NCI-H774 (cell line): ENCODE measurements at places on chromosomes 7 and 10.

DNA sequence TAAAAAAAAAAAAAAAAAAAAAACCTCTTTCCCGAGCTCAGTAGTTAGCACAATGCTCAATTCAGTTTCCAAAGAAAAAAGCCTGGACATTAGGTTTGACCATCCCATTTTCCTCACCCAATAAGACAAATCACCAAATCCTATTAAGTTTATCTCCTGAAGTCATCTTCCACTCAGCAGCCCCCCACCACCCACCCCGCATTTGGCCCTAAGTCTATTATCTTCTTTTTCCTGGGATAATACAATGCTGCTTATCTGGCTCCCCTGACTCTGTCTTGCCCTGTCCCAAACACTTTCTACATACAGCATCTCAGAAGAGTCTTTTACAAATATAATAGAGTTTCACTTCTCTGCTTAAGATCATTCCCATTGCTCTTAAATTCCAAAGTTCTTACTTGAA lies 17.8 kb upstream of the LMOD2 start:
- DNase-seq, result no peak

DNA sequence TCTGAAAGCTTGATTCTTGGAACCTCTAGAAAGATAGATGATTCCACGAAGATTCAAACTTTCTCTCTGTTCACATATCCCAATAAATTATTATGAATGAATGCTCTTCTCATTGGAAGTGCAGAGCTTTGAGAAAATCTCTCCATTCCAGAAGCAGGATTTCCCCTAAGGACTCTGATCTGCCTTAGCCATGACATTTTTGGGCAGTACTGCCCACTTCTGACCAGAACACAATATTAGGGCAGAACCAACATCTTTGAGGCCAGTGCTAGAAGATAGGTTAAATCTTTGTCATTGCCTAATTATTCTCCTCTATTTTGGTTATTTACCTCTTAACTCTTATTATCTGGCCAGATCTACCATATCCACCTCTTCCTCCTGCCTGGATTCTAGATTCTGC lies 49.9 kb downstream of the ARMC3 start:
- no peak for DNase-seq

GRCh38 chr10:97006364-97006763 lies 174.3 kb downstream of the LCOR start:
- no peak for DNase-seq

DNA sequence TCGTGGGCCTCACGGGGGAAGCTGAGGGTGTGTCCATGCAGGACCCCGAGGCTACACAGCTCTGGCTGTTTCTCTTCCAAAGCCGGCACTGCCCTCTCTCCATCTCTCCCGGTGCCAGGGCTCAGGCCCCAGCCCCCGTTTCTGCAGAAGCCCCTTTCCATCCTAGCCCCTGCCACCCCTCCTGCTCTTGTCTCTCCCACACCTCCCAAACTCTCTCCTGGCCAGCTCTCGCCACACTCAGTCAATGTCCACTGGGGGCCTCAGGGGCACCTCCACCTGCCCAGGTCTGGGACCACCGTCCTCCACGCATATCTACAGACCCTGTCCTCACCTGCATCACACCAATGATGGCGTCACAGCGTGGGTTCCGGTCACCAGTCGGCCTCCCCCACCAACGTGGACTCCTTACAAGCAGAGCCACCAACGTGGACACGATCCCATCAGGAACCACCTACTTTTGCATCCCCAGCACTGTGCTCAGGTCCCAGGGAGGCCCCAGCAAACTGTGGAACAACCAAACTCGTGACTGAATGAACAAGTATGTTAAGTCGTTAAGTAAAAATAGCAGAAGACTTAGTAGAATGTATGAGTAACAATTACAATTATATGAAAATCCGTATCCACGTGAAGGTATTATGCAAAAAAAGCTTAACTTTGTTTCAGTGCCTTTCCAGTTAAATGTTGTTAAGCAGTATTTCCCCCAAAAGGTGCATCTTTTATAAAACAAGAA lies 38.4 kb downstream of the DIP2C start:
- no peak for DNase-seq

DNA sequence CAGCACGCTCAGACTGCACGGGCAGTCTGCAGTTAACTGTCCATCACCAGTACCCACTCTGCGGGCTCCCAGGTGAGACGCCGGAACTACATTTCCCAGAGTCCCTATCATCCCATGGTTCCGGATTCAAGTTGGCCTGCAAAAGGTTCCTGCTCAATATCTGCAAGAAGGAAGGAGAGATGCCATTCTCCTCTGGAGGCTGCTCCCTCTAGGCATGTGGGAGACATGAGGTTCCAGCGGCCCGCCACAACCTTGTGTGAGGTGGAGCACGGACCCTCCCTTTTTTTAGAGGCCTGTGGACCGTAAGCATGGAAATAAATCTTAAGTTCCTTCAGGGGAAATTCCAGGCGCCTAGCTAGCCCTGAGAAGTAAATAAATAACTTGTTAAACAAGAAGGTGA lies 29.7 kb downstream of the NUP42 start:
- DNase-seq, result no peak

- DNase-seq, result no peak
Measured at GRCh38 chr10:36542493-36542892, 582.9 kb upstream of the ANKRD30A start.

DNA sequence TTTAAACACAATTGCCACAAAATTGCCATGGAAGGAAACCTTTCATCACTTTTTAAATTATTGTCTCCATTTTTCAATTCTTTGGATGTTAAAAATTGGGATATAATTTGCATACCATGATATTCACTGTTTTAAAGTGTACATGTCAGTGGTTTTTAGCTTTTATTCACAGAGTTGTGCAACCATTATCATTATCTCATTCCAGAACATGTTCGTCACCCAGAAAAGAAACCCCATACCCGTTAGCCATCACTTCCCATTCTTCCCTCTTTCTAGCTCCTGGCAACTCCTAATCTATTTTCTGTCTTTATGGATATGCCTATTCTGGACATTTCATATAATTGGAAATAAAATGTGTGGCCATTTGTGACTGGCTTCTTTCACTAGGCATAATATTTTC lies 260.3 kb upstream of the FERD3L start:
- no peak for DNase-seq

- no peak for DNase-seq
Measured at GRCh38 chr10:124974131-124974530, 32.2 kb downstream of the ZRANB1 start.

DNA sequence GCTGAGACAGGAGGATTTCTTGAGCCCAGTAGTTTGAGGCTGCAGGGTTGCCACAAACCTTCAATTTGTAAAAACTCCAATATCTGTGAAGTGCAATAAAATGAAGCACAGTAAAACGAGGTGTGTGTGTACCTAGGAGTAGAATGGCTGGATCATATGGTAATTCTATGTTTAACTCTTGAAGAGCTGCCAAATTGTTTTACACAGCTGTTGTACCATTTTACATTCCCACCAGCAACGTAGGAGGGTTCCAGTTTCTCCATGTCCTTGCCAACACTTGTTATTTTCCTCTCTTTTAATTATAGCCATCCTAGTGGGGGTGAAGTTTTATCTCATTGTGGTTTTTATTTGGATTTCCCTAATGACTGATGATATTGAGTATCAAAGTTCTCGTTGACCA lies 16.2 kb downstream of the PLEKHA1 start:
- DNase-seq, result no peak

- no peak for DNase-seq
Measured at GRCh38 chr10:49387071-49387470, 8.8 kb downstream of the DRGX start.

DNA sequence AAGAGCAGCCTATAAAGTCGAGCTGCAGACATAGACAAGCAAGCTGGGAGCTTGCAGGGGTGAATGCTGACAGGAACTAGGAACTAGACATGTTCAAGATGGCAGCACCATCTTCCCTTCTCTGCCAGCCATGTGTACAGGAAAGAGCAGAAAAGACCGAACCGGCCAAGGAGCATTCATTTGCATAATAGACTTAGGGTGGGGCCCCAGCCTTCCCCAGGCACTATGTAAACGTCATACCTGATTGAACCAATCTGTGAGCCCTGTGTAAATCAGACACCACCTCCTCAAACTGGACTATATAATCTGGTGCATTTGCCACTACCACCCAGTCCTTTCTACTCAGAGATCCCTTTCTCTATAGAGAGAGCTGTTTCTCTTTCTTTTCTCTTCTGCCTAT lies 106.9 kb upstream of the FAM3C start:
- no peak for DNase-seq

DNA sequence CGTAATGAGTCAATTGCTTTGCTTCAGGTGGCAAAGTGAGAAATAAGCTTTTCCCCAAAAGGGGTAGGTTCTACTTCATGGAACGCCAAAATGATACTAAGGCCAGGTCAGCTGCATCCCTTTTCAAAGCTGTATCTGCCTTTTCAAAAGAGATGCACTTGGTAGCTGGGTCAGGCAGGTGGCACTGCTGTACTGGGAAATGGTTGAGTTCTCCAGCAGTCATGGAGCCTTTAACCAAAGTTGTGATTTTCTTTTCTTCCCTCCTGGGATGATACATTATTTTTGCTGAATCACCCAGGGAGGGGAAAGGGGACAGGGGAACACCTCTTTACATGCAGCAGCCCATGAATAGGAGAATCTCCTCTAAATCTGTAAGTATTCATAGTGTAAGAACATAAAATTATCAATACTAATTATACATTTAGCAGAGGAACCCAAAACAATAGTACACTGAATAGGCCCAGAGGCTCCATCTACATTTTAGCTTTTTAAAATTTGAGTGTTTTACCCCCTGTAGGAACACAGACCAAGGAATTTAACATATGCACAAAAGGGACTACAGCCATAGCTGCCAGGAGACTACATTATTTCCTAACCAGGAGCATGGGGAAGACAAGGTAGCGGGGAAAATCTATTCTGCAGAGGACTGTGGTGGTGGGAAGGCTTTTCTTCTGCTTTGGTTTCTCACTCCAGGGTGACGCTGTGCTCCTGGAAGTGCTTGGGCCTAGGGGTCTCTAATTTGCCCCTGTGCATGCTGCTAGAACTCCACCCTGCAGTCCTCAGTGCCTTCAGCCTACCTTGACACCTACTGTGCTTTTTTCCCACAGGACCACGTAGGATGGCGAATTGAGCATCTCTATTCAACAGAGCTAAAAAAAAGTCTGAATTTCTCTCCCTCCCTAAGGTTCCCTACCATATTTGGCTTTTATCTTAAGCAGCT lies 6.4 kb upstream of the GPR22 start:
- DNase-seq, result peak; percentile 53

GRCh38 chr10:87656431-87657072 lies 3.1 kb upstream of the PAPSS2 start:
- DNase-seq, result no peak

- no peak for DNase-seq
Measured at GRCh38 chr7:38872202-38872601, 36.8 kb downstream of the VPS41 start.
